ENCODE measurements at places on chromosomes 4 and X.
A peak's percentile ranks its signal among the peaks of the same experiment; 100 is the strongest.

DNA sequence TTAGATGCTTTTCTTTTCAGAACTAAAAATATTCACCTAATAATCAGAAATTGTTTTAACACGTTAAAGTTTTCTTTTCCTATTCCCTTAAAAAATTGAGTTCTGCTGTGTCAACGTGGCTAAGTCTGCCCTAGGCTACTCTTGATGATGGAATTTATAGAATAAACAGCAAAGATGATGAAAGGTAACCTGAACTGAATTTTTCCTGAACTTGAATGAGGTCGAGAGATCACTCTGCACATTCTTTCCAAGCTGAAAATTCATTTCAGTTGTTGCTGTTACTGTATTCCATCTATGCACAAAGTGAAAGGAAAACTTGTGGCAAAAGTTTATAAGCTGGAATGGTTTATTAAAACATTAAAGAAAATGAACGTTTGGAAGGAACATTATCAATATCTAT lies 245.9 kb upstream of the GIMD1 start:
- no peaks in the 10 kb centered on the region for H3K4me1 ChIP-seq
- H3K27me3 ChIP-seq: no peaks in the 10 kb centered on the region
- H3K4me3 ChIP-seq: no peak overlapping the region
- DNase-seq: no peak
- no peaks in the 10 kb centered on the region for H3K36me3 ChIP-seq

DNA sequence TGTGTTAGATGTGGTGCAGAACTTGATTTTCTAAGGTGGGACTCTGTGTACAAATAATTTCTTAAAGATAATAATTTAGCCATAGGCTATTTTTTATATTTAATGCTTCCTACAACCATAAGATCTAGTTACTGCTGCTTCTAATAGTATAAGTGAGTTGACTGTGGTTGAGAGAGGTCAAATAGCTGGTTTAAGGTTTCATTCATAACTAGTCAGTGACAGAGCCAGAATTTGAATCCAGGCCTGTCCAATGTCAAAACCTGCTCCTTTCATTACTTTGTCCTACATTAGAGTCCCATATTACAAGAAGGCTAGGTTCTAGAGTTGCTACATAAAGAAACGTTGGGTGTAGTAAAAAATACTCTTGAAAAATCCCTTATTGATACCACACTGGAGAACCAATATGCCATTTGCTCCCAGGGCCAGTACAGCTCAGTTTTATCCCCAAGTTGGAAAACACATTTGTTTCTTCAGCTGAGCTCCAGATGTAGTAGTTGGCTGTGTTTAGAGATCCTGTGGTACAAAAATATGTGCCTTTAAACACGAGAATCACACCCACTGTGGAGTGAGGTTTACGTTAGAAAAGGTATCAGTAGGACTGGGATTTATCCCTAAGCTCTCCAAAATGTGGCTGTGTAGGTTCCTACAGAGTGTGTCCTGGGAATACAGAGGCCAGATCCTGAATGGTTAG lies 84.3 kb downstream of the REPS2 start:
- no peaks in the 10 kb centered on the region for H3K4me1 ChIP-seq
- peaks cover 13% of the 10 kb centered on the region for H3K27me3 ChIP-seq
- H3K4me3 ChIP-seq: no peak overlapping the region
- H3K27ac ChIP-seq: no peak overlapping the region

DNA sequence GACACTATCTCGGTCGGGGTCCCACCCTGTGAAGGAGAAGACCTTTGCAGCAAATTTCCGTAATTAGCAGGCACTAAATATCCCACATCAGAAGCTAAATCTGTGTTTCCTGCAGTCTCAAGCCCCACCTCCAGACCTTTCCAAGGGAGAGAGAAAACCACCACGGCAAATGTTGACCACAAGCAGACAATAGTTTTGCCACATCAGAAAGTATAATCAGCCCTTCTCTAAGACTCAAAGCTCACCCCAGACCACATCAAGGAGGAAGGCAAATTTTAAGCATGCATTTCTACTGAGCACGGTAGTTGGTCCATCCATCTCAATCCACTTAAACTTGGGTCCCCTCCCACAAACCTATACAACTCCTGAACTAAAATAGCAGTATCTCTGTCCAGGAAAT lies 398.5 kb downstream of the GPM6A start:
- H3K36me3 ChIP-seq: no peaks in the 10 kb centered on the region
- no peak overlapping the region for H3K27ac ChIP-seq
- no peak overlapping the region for H3K4me3 ChIP-seq
- DNase-seq: no peak
- H3K4me1 ChIP-seq: no peaks in the 10 kb centered on the region
- no peaks in the 10 kb centered on the region for H3K27me3 ChIP-seq

DNA sequence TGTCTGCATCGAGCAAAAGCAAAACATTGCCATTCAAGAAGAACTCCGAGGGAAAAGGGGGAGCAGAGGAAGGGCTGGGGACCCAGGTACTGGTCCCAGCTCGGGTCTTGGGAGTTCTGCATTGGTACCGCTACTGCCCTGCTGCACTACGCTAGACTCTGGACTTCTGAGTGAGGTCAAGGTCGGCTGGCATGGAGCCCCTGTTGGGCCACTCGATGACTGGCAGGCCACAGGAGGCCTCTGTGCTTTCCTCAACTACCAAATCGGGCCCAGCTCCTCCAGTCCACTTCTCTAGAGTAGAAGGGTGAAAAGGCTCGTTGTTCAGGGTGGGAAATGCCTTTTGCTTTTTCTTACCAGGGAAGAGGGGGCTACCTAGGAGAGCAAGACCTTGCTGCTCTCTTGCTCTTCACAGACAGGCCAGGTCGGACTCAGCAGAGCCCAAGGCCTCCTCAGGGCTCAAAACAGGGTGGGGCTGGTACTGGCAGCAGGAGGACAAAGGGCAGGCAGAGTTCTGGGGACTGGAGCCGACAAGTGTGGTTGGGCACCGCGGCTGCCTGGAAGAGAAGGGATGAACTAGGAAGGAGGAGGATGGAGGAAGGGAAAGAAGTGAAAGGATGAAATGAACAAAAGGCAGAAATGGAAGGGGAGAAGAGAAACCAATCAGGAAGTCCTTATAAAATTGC lies 8.9 kb upstream of the IRAK1 start:
- H3K27me3 ChIP-seq: peaks cover 2% of the 10 kb centered on the region
- peaks cover 64% of the 10 kb centered on the region for H3K36me3 ChIP-seq
- no peak overlapping the region for H3K4me3 ChIP-seq
- H3K4me1 ChIP-seq: peaks cover 9% of the 10 kb centered on the region

GRCh38 chr4:108536577-108536976 lies 83.8 kb upstream of the RPL34 start:
- DNase-seq: no peak
- peaks cover 3% of the 10 kb centered on the region for H3K4me1 ChIP-seq
- H3K36me3 ChIP-seq: no peaks in the 10 kb centered on the region
- no peak overlapping the region for H3K4me3 ChIP-seq
- H3K27me3 ChIP-seq: no peaks in the 10 kb centered on the region
- no peak overlapping the region for H3K27ac ChIP-seq

- H3K27me3 ChIP-seq: peaks cover 2% of the 10 kb centered on the region
- no peaks in the 10 kb centered on the region for H3K4me1 ChIP-seq
- no peak for DNase-seq
- no peak overlapping the region for H3K4me3 ChIP-seq
These were observed 119.4 kb downstream of the FANCB start for GRCh38 chrX:14753441-14753840.

DNA sequence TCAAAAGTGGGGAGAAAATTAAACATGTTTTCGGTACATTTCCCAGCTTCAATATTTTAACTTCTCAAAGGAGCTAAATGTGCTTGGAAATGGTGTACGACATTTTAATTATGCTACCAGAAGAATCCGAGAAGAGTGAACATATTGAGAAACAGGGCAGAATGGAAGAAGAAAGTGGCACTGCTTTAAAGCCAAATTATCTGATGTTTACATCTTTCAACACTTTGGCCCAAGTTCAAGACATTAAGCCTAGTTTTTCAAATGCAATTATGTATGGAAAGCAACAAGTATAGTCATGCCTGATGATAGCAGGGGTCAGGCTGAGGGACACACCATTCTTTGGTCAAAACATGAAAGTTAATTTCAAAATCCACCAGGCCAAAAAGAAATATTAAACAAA lies 577.9 kb upstream of the ZFP42 start:
- H3K4me1 ChIP-seq: no peaks in the 10 kb centered on the region
- no peak overlapping the region for H3K27ac ChIP-seq
- no peaks in the 10 kb centered on the region for H3K36me3 ChIP-seq

GRCh38 chr4:3256230-3257102 lies 7.5 kb downstream of the MSANTD1 start:
- H3K4me3 ChIP-seq: no peak overlapping the region
- no peak for DNase-seq
- no peak overlapping the region for H3K27ac ChIP-seq
- peaks cover 63% of the 10 kb centered on the region for H3K36me3 ChIP-seq
- H3K4me1 ChIP-seq: peaks cover 4% of the 10 kb centered on the region
- no peaks in the 10 kb centered on the region for H3K27me3 ChIP-seq

- H3K36me3 ChIP-seq: no peaks in the 10 kb centered on the region
- no peaks in the 10 kb centered on the region for H3K27me3 ChIP-seq
- H3K4me1 ChIP-seq: no peaks in the 10 kb centered on the region
- DNase-seq: no peak
- no peak overlapping the region for H3K27ac ChIP-seq
These were observed 110.6 kb downstream of the DTHD1 start for GRCh38 chr4:36392024-36392423.

- no peak overlapping the region for H3K4me3 ChIP-seq
- H3K4me1 ChIP-seq: no peaks in the 10 kb centered on the region
- H3K27me3 ChIP-seq: no peaks in the 10 kb centered on the region
- H3K36me3 ChIP-seq: no peaks in the 10 kb centered on the region
- no peak overlapping the region for H3K27ac ChIP-seq
These were observed 10.9 kb upstream of the LAS1L start for GRCh38 chrX:65545456-65545855.

DNA sequence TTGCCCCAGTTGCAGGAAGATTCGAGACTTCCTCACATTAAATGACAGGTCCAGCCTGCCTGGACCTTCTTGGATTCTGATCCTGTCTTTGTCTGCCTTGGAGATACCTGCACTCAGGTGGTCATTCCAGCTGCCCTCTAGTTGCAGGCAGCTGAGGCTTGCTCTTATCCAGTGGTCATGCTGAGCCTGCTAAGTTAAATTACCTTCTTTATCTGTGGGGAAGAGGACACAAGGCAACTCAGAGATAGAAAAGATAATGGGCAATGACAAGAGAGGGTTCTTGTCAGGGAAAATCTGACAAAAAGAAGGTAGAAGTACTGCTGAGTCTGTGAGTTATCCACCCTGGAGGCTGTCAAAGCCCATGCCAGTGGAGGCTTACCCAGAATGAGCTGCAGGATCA lies 401.4 kb downstream of the MID1IP1 start:
- H3K36me3 ChIP-seq: no peaks in the 10 kb centered on the region
- peaks cover 6% of the 10 kb centered on the region for H3K27me3 ChIP-seq
- H3K4me1 ChIP-seq: no peaks in the 10 kb centered on the region
- no peak overlapping the region for H3K4me3 ChIP-seq
- DNase-seq: no peak

DNA sequence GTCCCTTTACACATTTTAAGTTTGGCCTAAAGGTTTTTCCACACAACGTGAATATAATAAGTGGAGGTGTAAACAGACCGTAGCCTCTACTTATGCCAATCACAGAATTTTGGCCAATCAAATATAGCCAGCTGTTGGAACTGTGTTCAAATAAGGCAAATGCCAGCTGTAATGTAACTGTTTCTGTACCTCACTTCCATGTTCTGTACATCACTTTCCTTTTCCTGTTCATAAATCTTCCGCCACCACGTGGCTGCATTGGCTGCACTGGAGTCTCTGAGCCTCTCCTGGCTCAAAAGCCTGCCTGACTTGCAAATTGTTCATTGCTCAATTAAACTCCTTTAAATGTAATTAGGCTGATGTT lies 105.1 kb upstream of the SMIM31 start:
- no peak for DNase-seq
- H3K27me3 ChIP-seq: no peaks in the 10 kb centered on the region
- no peak overlapping the region for H3K4me3 ChIP-seq
- no peaks in the 10 kb centered on the region for H3K36me3 ChIP-seq
- no peaks in the 10 kb centered on the region for H3K4me1 ChIP-seq

GRCh38 chrX:118239178-118239870 lies 106.6 kb upstream of the WDR44 start:
- no peak overlapping the region for H3K4me3 ChIP-seq
- DNase-seq: no peak
- no peaks in the 10 kb centered on the region for H3K27me3 ChIP-seq
- H3K27ac ChIP-seq: no peak overlapping the region
- no peaks in the 10 kb centered on the region for H3K4me1 ChIP-seq
- no peaks in the 10 kb centered on the region for H3K36me3 ChIP-seq

GRCh38 chr4:24720436-24720835 lies 74.9 kb upstream of the SOD3 start:
- H3K36me3 ChIP-seq: no peaks in the 10 kb centered on the region
- H3K4me3 ChIP-seq: no peak overlapping the region
- H3K27ac ChIP-seq: no peak overlapping the region
- no peaks in the 10 kb centered on the region for H3K27me3 ChIP-seq

GRCh38 chr4:183722731-183723560 lies 63.9 kb downstream of the TRAPPC11 start:
- peaks cover 15% of the 10 kb centered on the region for H3K4me1 ChIP-seq
- DNase-seq: peak; percentile 28
- no peaks in the 10 kb centered on the region for H3K27me3 ChIP-seq

GRCh38 chr4:185139736-185140135 lies 3.3 kb upstream of the SLC25A4 start:
- H3K4me1 ChIP-seq: peaks cover 11% of the 10 kb centered on the region
- H3K36me3 ChIP-seq: peaks cover 2% of the 10 kb centered on the region
- no peak for DNase-seq
- H3K27ac ChIP-seq: no peak overlapping the region

GRCh38 chrX:112627206-112627605 lies 52.5 kb downstream of the LHFPL1 start:
- H3K27ac ChIP-seq: no peak overlapping the region
- H3K36me3 ChIP-seq: no peaks in the 10 kb centered on the region
- H3K27me3 ChIP-seq: peaks cover 14% of the 10 kb centered on the region
- no peaks in the 10 kb centered on the region for H3K4me1 ChIP-seq
- DNase-seq: no peak

- no peak for DNase-seq
- no peak overlapping the region for H3K27ac ChIP-seq
- H3K27me3 ChIP-seq: no peaks in the 10 kb centered on the region
These were observed 130.6 kb downstream of the MTNR1A start for GRCh38 chr4:186424745-186425144.

Measured in spinal cord (tissue), 10 donors.